ENCODE measurements at places on chromosomes 6 and 20.

DNA sequence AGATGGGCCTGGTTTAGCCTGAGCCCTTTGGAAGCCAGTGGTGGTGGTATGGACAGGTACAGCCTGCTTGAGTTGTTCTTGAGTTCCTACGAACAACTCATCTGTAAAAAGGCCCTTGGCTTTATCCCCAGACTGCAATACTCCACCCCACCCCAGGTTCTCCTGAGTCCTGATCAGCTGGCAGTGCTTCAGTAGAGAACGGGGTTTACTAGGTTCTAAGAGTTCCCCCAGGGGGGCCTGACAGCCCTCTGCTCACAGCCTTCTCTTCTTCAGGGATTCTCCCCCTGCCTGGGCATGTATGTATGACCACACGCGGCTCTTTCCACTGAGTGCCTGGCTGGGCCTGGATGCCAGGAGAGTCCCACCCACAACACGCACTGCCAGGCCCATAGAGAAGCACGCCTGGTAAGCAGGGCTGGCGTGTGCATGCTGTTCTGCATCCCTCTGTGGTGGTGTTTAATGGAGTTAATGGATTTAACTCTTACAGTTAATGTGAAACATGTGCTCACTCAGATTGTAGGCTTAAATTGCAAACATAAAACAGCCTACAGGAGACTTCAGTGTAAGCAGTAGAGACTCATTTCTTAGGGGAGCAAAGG, 44.3 kb upstream of the SLC4A11 start:
- no peak for DNase-seq

- no peak for DNase-seq
Observed at GRCh38 chr6:119028091-119028490, 50.4 kb downstream of the FAM184A start.

DNA sequence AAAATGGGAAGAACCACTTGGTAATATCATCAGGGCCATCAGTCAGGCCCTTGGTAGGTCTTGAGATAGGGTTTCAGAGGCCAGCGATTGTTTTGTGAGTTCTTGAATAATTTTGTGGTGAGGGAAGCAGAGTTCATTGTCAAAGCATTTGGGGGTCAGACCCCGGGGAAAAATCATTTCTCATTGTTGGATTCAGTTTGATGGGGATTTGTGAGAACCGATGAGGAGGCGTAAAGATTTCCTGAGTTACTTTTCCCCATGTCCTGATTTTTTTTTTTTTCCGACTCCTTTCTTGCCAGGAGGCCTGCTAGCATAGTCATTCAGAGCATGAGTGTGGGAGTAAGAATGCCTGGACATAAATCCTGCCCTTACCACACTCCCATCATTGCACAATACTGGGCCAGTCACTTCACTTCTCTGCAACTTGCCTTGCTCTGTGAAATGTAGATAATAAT, 60.3 kb downstream of the TSHZ2 start:
- no peak for DNase-seq

- DNase-seq: no peak
Observed at GRCh38 chr6:161161889-161162624, 111.8 kb downstream of the AGPAT4 start.

GRCh38 chr20:48632825-48633619, 194.8 kb downstream of the PREX1 start:
- no peak for DNase-seq

DNA sequence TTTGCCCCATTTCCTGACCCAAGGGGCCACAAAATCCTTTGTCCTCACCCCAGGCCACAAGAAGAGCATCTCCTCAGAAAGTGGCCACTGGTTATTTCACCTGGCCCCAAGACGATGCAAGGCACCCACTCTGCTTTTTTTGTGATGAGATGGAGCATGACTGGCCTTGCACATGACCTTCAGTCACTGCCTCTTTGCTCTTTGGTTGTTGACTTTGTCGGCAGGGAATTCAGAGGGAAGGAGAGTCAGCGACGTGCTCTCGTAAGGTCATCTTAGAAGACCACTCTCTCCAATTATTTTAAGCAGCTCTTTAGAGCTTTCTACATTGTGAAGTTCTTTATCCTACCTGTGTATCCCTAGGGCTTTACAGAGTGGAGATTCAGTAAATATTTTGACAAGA, 306.7 kb downstream of the PLCB1 start:
- DNase-seq: no peak

DNA sequence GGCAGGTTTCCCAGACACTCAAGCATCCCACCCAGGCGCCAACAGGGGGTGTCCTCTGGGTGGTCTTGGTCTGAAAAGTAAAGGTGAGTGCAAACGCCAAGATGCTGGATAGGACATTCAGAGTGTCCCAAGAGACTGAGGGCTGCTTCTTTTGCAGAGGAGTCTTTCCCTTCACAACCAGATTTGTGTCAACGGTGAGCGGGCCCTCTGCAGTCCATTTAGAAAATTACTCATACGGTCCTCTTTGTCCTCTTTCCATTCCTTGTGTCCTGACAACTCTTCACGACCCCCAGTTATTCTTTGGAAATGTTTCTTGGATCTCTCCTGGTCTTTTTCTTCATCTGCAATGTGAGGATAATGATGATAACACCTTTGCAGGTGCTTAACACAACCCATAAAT, 257.8 kb downstream of the CDC5L start:
- no peak for DNase-seq

- DNase-seq: peak; percentile 41
Observed at GRCh38 chr6:107075951-107076381, 39.3 kb downstream of the BEND3 start.

DNA sequence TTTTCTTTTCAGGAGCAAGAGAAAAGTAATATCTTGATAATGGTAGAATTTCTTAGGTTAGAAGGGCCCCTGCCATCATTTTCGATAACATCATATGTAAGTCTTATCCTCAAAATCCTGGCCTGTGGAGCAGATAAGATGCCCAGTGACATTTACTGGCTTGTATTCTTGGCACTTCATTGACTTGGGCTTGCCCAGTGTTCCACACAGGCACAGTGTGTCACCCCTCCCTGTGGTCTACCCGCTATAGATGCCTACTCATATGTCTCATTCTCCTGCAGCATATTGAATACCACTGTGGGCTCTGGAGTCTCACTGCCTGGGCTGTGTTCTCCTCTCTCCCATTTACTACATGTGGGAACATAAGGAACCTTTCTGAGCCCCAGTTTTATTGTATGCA, 105.0 kb downstream of the GRM1 start:
- no peak for DNase-seq

- DNase-seq: no peak
Observed at GRCh38 chr6:122200440-122200839, 199.0 kb upstream of the HSF2 start.

DNA sequence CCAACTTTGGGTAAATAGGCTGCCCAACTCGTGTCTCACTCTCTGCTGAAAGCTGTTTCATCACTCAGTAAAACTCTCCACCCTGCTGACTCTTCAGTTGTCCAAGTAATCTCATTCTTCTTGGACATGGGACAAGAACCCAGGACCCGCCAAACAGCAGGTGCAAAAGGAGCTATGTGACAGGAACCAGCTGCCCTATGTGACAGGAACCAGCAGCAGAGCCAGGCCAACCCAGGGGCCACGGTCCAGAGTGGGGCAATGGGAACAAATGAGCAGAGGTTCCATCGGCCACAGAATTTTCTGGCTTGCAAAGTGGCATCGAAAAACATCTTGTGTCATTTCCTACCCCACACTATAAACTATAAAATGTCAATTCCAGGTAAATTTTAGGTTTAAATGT, 56.5 kb downstream of the MOXD1 start:
- DNase-seq: no peak

GRCh38 chr20:58722877-58723627, 30.5 kb downstream of the NPEPL1 start:
- DNase-seq: no peak

DNA sequence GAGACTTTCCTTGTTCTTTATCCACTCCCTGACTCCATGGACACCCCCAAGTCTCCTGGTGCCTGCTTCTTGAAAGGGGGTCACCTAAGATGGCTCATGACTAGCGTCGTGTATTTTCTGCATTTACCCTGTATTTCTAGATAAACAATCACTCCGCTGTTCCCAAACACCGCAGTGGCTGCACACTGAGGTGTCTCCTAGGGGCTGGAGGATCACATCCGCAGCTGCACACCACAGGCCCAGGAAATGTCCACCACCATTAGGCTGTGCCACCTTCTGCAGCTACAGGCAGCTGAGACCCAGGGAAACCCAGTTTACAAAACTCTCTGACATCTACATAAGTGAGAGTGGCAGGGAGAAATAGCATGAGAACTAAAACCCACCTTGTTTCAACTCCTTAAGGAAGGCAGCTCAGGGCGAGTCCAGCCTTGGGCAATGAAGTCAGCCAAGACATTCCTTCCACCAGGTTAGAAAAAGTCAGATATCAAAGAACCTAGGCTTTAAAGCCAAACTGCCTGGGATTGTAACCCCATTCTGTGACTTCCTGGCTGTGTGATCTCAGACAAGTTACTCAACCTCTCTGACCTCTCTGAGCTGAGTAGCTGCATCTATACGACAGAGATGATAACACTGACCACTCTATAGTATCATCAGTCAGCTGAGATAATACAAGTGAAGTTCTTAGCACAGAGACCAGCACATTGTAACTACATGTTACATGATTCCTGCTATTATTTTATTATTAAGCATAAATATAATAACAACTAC, 102.2 kb downstream of the SNX5 start:
- DNase-seq: no peak

- no peak for DNase-seq
Observed at GRCh38 chr6:138833816-138834539, 38.1 kb downstream of the ECT2L start.

DNA sequence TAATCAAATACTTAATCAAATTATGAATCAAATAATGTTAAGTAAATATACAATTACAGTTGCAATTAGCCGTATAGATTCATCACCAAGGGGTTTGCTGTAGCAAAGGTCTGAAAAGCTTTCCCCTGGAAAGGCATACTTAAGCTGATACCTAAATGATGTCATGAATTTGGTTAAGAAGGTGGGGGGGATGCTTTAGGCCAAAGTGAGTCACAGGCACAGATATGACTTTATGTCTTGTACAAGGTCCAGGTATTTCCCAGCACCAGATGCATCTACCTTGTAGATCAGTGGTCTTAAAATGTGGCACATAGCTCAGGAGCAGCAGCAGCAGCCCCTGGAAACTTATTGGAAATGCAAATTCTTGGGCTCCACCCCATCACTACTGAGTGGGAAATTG, 557.3 kb upstream of the CDH4 start:
- no peak for DNase-seq

DNA sequence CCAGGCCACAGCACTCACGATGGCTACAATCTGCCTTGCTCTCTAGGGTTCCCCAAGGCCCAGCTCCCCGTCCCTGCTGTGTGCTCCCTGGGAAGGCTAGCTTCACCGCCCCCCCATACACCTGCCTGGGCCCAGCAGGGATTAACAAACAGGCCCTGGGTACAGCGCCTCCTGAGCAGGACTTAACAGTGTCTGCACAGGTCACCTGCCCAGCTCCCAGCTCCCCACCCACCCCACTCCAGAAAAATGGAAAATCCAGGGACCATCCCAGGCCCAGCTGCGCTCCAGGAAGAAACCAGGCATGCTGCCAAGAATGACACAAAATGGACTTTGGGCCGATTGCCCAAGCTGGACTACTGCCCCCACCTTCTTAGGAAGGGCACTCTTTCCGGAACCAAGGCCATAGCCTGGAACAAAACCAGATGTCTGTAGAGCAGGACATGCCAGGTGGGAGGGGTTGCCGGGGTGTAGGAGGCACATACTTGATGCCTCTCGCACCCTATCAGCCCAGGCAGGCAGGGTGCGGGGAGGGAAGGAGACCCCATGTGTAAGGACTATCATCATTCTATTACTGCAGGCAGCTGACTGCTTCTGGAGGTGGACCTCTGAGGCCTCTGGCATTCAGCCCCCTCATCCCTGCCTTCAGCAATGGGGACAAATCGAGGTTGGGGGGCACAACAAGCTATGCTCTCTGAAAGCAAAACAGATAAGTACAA, 104.9 kb downstream of the SNX5 start:
- DNase-seq: no peak

GRCh38 chr6:435441-436307, 44.1 kb downstream of the IRF4 start:
- DNase-seq: no peak

GRCh38 chr6:1190366-1190765, 121.5 kb upstream of the FOXQ1 start:
- no peak for DNase-seq

GRCh38 chr6:31874836-31875572, 3.8 kb downstream of the SLC44A4 start:
- no peak for DNase-seq

GRCh38 chr6:49906526-49906925, 40.2 kb upstream of the CRISP1 start:
- no peak for DNase-seq

DNA sequence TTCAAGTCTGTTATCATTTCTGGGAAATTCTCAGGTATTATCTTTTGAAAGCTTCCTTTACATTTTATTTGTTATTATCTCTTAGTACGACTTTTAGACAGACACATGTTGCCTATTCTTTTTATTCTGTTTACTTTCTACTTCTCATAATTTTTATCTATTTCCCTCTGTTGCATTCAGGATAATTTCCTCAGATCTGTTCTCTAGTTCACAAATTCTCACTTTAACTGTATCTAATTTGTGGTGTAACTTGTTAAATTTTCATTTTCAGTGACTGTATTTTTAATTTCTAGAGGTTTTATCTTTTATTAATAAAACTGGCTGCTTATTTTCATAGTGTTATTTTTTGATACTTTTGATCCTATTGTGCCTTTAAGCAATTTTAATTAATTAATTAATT, 16.0 kb downstream of the ATRN start:
- no peak for DNase-seq

DNA sequence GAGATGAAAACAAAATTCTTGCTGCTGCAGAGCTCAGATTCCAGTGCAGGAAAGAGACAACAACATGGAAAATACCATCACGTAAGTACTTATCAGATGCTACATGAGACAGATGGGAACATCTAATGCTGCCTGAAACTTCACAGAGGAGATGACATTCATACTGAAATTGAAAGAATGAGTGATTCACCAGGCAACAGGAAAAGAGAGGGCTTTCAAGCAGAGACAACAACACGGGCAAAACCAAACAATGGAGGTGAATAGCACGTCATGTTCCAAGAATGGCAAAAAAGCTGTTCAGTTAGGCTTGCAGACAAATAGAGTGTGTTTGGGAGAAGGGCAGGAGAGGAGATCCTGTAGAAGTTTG, 39.3 kb downstream of the GTF2H5 start:
- DNase-seq: peak; percentile 75

GRCh38 chr6:39980839-39981580, 46.7 kb upstream of the MOCS1 start:
- peak; percentile 28 for DNase-seq

GRCh38 chr20:63628246-63628975, 1.5 kb upstream of the GMEB2 start:
- peak; percentile 71 for DNase-seq

DNA sequence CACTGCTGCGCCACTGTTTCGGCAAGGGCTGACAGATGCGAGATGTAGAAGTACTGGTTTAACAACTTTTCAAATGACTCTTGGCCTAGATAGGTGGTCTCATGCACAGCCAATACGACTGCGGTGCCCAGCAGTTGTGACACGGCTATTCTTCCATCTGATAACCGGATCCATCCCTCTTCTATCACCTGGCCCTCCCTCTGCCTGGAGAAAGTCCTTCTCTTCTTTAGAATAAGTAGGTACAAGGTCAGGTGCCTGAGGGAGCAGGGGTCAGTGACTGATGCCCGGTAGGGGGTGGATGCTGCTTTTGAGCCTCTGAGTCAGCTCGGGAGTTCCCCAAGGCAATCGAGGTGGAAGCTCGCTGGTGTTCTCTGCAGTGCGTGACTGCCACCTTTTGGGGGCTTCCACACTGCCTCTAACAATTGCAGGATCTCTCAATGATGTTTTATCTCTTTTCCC, 166.8 kb upstream of the GRIK2 start:
- peak; percentile 9 for DNase-seq

GRCh38 chr6:33872761-33873160, 69.0 kb upstream of the MLN start:
- DNase-seq: no peak
